Activated T-cell treated with anti-CD3 and anti-CD28 coated beads, Interleukin-2, amount 50 U/mL, for 4 hours (primary cell): ENCODE measurements at places on chromosomes 7 and 10. TPM values are rescaled to one million over a fixed set of nuclear protein-coding genes. Genes with fewer than 3 reads are reported as not detected.

GRCh38 chr10:68526634-68527307 lies 552 bp downstream of the SLC25A16 start:
- DNase-seq: no peak

Gene LEP
- total RNA-seq: not detected

GRCh38 chr10:118832241-118832651 lies 77.5 kb upstream of the CACUL1 start:
- DNase-seq: no peak

Gene CCAR1
- total RNA-seq: 114 TPM

DNA sequence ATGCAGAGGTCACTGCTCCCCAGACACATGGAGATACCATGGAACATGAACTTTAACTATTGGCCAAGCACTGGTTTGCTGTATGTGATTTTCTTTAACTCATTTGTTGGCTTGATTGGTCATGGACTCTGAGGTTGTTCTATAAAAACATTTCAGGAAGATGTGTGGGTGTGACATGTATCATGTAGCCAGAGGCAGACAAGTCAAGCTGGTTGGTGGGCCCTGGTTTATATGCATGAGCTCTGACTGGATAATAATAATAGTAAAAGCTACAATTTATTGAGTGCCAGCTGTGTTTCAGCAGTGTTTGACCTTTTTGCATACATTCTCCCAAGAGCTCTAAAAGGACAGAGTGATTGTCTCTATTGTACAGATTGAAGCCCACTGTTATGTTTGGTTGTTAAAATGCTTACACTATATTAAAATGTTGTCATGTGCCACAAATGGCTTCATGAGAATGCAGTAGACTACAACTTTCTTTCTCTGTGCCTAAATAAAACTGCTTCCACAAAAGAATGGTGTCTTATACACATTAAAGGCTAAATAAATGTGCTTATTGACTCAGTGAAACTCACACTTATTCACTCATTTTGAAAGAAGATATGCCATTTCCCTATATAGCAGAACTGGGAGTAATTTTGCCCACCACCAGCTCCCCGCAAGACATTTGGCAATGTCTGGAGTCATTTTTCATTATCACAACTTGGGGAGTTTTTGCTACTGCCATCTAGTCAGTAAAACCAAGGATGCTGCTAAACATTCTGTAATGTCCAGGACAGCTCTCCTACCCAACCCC lies 243.6 kb upstream of the NFE2L3 start:
- no peak for DNase-seq

Gene LRRN3
- total RNA-seq: 35.7 TPM

Gene CYP2C19
- not detected for total RNA-seq
